Bone marrow (tissue), 2 donors: ENCODE measurements at places on chromosomes 16 and 17.
A peak's percentile ranks its signal among the peaks of the same experiment; 100 is the strongest.

- no peak for DNase-seq
These were observed 203.6 kb downstream of the ZFHX3 start for GRCh38 chr16:72844225-72844920.

DNA sequence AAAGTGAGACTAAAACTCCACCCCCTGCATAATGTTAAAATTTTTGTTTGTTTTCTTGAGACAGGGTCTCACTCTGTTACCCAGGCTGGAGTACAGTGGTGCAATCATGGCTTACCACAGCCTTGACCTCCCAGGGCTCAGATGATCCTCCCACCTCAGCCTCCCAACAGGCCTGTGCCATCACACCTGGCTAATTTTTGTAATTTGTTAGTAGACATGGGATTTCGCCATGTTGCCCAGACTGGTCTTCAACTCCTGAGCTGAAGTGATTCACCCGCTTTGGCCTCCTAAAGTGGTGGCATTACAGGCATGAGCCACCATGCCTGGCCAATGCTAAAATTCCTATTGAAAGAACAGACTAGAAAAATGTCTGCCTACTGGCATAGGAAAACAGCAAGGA is 103.8 kb downstream of the TRIM37 start:
- no peak for DNase-seq

- DNase-seq, result no peak
These were observed 46.8 kb downstream of the SREBF1 start for GRCh38 chr17:17789828-17790636.

- DNase-seq, result no peak
These were observed 14.2 kb downstream of the B4GALNT2 start for GRCh38 chr17:49146620-49147306.

DNA sequence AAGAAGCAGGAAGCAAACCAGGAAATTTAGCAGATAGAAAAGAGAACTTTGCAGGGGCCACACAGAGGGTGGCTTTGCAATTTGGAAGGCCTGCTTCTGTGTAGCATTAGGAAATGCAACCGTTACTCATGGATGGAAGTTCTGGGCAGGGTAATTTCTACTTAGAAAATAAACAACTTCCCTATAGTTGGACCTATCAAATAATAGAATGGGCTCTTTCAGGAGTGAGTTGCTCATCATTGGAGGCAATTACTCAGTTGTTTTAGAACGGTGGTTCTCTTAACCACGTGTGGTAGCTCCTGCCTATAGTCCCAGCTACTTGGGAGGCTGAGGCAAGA is 25.8 kb upstream of the HS3ST2 start:
- DNase-seq, result no peak

DNA sequence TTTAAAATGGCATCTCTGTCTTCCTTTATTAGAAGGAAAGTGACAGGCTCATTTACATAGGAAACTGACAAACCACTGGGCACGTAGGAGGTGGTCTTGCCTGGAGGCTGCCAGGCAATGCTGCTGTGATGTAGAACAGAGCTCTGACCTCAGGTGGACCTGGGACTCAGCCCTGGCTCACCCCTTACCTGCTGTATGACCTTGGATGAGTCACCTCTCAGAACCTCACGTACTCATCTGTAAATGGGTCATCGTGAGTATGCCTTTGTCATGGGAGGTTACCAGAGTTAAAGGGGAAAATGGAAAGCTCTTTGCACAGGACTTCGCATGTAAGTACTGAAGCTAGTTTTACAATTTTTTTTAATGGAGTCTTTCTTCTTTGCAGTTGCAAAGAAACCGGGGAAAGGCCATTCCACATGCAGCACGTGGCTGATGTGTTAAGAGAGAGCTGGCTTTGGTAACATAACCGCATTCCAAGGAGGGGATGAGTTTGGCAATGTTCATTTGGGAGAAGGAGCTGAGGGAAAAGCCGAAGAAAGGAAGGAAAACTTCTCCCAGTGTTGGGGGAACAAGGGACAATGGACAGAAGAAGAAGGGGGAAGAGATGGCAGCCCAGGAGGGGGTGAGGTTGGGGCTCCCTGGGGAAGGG is 37.4 kb upstream of the LONP2 start:
- DNase-seq, result no peak

DNA sequence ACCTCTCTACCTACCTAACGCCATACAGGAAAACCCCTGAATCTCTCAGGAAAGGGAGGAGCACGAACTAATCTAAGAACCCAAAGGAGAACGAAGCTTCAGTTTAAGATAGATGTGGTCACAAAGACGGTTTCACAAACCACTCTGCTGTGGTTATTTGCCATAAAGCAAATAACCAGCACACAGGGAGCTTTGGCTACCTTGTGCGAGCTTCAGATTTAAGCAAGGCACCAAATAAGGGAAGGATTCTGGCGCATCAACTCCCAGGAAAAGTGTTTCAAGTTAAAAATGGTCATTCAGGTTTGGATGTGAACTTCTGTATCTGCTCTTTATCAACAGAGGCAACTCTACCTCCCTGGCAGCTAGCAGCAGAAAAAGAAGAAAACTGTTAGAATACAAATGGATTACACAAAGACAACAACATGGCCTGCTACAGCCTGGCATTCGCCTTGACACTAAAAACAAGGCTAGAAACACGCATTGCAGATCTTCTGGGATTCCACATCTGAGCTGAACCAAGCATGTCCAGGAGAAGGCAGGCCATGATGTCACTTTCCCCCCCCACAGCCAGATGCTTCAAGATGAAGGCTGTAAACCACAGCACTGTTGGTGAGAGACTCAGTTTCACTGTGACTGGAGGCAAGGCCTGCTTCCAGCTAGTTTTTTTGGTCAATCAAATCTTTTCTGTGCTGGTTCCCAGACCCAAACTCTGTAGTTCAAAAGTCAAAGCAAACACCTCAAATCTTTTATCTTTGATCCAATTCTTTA is 43.6 kb downstream of the SMG6 start:
- DNase-seq, result no peak

DNA sequence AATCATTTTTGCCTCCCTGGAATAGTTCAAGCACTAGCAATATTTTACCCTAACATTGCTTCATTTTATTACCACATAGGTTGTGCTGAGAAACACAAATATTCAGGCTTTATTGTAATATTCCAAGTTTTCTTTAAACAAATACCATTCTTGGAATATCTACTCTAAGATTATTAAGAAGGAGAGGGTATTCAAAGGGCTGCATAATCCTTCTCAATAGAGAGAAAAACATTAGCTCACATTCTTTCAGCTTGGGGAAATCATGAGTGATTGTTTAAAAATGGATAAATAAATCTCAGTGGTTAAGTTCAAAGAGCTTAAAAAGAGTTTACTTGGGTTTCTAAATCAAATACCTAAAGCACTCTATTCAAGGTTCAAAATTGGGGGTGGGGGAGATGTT is 111.9 kb upstream of the CORO6 start:
- no peak for DNase-seq

- no peak for DNase-seq
These were observed 3.4 kb upstream of the CARD14 start for GRCh38 chr17:80166446-80166845.

GRCh38 chr16:85643631-85644030 is 30.5 kb downstream of the GSE1 start:
- no peak for DNase-seq

- DNase-seq, result no peak
These were observed 1507.6 kb upstream of the GOT2 start for GRCh38 chr16:60241671-60242070.

GRCh38 chr17:66383333-66383732 is 80.9 kb downstream of the PRKCA start:
- DNase-seq, result no peak

DNA sequence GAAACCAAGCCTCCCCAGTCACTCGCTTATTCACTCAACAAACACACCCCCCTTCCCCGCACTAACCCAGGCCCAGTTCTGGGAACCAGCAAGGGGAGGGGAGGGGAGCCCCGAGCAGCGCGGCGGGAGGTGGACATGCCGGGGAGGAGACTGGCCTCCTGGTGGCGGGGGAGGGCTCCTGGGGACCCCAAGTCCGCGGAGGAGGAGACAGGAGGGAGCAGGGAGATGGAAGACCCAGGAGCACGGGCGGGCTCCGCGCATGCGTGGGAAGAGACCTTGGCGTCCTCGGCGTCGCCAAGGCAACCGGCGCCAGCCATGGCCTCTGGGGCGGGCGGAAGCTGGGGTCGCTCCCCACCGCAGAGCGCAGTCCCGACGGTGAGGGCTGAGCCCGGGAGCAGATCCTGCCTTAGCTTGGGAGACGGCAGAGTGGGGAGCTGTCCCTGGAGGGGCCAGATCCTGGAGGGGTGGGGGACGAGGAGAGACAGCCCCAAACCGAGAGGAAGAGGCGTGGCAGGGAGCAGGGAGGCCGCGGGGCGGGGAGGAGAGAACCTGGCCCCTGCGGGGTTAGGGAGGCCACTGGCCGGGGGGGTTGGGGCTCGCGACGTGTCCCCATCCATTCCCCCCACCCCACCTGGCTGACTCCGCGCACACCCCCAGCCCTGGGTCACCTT is at the start of gene PRR29:
Gene PRR29, plus strand, starts transcription at position 302 of the 671 bp plus-strand sequence. Its CDS starts 14 bp downstream, at position 316.
- DNase-seq, result peak; percentile 24

GRCh38 chr17:33987162-33987561 is 267.9 kb upstream of the CCL2 start:
- no peak for DNase-seq

- no peak for DNase-seq
These were observed 321.1 kb downstream of the HS3ST3B1 start for GRCh38 chr17:14621826-14622614.

DNA sequence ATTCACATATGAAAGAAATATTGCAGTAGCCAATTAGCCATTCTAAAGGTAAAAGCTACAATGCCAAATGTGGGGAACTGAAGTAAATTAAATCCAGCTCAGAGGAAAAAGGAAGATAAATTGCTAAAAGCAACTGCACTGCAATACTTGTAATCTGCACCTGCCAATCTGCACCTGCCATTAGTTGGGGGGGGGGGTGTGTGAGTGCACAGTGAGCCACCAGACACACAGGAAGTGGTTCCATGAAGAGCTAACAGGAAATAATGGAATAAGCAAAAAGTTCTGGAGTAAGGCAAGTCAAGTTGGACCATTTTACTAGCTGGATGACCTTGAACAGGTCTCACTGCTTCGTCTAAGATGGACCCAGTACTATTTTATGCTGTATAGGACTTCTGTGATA is 191.8 kb downstream of the PARN start:
- DNase-seq, result no peak

DNA sequence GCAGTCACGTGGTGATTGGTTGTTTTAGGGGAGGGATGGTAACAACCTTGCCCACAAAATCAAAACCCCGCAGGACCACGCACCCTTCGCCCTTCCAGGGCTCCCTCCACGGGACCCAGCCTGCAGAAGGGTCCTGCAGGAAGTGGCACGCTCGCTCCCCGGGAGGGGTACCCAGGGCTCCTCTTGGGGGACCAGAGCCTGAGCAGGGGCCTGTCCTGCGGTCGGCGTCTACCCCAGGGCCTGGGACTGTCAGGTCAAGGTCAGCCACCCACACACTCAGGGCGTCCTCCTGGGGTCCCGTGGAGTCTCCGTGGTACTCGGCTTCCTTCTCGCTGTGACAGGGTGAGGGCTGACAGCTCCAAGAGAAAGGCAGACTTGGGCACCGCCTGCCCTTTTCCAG is 33.9 kb downstream of the ZNF469 start:
- DNase-seq, result no peak

- no peak for DNase-seq
These were observed 13.7 kb downstream of the DYNLL2 start for GRCh38 chr17:58096892-58097291.
